ENCODE measurements at places on chromosomes 3 and 15. TPM values are rescaled to one million over a fixed set of nuclear protein-coding genes. Genes with fewer than 3 reads are reported as not detected.

DNA sequence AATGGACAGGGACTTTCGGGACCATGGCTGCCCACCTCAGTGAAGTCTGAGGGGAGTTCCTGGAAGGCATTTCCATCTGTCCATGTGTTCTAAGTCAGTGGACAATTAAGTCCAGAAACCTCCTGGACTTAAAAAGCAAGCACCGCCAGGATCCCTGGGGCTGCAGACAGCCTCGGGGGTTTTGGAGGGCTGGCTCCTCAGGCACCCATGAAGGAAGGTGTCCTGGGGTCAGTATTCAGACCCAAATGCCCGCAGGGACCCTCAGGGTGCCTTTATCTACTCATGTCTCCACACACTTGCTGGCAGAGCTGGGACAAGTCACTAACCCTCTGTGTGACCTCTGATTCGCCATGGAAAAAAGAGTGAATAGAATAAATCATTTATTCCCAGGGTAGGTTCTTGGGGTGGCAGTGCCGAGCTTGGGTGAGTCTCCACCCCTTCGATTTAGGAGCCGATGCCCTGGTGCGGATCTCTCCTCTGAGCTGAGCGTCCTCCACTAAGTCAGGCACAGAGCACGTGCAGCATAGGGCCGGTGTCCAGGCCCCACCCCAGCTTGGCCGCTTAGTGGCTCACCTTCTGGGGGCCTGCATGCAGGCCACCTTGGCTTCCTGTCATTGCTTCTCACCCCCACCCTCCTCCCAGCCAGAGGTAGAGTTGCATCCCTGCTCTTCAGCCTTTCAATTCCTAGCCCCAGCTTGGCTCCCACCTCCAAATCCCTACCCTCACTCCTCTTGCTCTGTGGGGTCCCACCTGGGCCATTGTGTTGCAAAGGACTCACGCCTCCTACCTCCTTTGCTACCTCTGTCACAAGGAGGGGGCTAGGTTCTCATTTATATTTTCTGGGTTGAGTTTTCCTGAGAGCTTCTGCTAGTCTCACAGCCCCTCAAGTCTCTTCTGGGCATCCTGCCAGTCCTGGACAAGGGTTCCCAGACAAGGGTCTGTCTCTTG lies 19.9 kb downstream of the SLC6A6 start:
- peak; percentile 62 for DNase-seq

The ULK4 gene
- 23.9 TPM for total RNA-seq

DNA sequence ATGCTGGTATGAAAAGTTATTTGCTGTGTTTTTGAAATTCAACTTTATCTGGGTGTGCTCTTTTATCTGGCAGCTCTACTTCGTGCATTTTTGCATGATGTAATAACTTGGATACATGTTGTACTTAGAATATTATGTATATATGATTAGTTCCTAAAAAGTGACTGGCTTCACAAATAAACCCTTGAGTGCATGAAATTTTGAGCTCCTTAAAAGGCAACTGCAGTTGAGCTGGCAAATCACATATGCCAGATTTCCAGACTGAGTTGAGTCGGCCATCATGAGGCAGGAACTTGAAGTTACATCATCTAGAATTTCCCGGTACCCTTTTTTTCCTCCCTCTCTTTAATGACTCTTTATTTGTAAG lies 162.5 kb downstream of the FNDC3B start:
- DNase-seq = peak; percentile 38

The ZNF80 gene
- not detected for total RNA-seq

DNA sequence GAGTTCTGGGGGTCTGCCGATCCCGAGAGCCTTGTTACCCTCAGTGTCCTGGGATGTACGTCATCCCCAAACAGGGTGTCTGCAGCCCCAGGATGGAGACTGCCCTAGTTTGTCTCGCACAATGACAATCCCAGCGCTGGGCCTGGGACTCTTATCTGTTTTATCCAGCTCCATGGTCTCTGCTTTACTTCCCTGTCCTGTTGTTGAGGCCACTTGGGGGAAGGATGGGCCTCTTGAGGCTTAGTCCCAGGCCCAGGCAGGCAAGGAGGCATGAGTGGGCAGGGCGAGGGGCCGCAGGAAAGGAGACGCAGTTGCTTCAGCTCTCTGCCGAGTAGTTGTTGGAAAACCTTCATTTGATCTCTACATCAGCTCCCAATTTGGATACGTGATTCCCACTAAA lies 17.4 kb downstream of the SMAD6 start:
- DNase-seq = no peak

GRCh38 chr3:138097192-138098172 lies 17.9 kb downstream of the DZIP1L start:
- peak; percentile 80 for DNase-seq

DNA sequence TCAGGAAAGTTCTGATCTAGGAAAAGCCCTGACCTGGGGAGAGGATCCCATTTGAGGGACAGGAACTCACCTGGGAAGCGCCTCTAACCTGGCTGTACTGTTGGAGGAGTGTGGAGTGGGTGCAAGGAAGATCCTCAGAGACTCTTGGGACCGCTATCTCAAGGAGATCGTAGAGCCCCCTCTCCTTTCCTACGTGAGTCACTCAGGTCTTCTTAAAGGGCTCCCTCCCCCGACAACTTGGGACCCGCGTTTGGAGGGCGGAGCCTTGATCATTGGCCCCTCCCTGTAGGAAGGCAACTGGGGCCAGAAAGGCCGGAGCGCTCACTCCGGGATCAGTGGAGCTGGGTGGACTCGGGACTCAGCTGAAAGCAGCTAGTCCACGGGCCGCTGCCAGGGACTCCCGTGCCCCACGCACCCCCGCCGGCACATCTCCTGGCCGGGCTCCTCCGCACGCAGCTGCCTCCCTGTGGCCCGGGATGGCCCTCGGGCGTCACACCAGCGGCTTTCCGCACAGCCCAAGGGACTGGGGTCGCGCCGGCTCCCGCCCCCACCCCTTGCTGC lies 520 bp downstream of the SLC26A6 start:
- peak; percentile 98 for DNase-seq

The SOX14 gene
- not detected for total RNA-seq

GRCh38 chr3:160801386-160802118 lies 45.5 kb downstream of the PPM1L start:
- peak; percentile 31 for DNase-seq

- DNase-seq = peak; percentile 97
Observed at GRCh38 chr15:98421419-98422129, 226.8 kb upstream of the IGF1R start.

DNA sequence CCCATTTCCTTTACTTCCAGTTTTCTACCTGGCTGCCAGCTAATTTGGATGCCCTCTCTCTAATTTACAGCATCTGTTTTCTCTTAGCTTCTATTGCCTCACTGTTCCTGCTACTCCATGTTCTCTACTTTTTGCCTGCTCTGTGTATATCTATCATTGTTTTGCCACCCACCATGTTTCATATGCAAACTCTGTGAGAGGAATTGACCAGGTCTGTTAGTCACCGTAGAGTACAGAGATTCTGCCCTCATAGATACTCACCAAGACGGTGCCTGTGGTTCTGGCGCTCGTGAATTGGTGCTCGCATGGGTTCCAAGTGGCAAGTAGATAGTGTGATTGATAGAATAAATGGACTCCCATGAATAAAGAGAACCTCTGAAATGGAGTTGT lies 288.8 kb downstream of the CNTN6 start:
- DNase-seq = no peak

The TAMM41 gene
- total RNA-seq = 8.7 TPM

- DNase-seq = no peak
Observed at GRCh38 chr3:122112754-122113153, 57.6 kb downstream of the CD86 start.

- no peak for DNase-seq
Observed at GRCh38 chr15:91566141-91566540, 287.4 kb upstream of the SLCO3A1 start.

GRCh38 chr15:92930776-92931175 lies 30.7 kb downstream of the CHD2 start:
- peak; percentile 82 for DNase-seq

- DNase-seq = no peak
Observed at GRCh38 chr3:101039285-101039684, 46.1 kb upstream of the ABI3BP start.

GRCh38 chr15:49471733-49472132 lies 48.7 kb downstream of the FGF7 start:
- no peak for DNase-seq

The METTL6 gene
- 36.6 TPM for total RNA-seq

DNA sequence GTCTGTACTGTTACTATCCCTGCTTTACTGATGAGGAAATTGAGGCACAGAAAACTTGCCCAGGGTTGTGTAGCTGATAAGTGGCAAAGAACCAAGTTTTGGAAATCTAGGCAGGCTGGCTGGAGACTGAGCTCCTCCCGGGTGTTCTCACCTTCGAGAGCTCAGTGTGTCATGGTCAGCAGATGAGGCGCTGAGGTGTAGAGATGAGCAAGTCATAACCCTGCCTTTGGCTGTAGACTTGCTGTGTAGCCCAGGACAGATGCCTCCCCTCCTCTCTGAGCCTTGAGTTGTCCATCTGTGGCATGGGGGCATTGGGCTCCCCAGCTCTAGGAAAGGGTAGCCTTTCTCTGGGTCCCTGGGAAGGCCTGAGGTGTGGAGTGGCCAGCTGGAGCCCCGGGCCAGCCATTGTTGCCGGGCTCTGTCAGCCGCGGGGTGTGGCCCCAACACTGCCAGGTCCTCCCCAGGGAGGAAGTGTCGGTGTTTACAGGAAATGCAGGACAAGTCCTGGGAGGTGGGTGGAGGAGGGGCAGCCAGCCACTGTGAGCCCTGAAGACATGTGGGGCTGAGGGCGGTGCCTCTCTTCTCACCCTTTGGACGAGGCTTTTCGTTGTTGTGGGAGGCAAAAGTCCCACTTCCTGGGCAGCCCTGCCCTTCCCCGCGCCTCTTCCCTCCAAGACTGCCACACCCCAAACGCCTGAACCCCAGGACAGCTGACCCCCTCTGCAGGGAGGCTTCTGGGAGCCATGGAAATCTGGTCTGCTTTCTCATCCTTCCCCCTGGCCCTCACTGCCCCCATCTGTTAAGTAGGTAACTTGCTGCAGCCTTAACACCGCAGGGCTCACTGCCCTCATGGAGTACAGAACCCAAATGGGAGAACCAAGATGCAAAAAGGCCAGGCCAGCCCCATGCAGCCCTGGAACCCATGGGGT lies 29.1 kb downstream of the FGD5 start:
- no peak for DNase-seq

DNA sequence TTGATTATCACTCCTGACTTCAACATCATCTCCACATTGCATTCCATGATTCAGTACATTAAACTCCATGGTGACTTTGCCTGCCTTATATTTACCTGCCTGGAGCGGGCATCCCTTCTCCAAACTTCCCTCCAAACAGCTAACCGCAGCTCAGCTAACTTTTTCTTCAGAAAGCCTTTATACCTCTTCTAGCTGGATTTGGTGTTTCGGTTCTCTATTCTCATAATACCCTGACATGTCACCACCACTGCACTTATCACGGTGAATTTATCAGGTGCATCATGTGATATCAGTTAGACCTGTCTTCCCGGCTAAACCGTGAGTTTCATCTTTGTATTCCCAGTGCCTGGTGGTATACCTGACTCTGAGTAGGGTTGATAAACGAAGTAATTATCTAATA lies 367.6 kb downstream of the UNC13C start:
- no peak for DNase-seq

The PLSCR2 gene
- total RNA-seq = not detected

The CGNL1 gene
- total RNA-seq = 1.1 TPM

DNA sequence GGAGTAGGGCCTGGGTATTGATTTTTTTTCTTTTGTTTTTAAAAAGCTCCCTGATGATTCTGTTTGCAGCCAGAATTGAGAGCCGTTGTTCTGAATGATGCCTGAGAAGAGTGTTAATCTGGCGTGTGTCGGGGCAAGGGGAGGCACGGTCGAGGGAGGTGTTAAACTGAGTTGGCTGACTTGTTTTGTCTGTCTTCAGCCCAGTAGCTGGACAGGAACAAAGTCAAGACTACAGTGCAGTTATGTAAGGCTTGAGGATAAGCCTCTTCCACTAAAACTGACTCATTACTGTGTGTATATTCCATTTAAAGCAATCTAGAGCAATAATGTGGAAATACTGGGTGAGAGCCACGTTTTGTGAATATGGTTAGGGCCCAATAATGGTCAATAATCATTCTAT lies 119.0 kb upstream of the DLG1 start:
- DNase-seq = no peak

Measured in osteoblast (primary cell).